ENCODE measurements at places on chromosomes 4 and X.

DNA sequence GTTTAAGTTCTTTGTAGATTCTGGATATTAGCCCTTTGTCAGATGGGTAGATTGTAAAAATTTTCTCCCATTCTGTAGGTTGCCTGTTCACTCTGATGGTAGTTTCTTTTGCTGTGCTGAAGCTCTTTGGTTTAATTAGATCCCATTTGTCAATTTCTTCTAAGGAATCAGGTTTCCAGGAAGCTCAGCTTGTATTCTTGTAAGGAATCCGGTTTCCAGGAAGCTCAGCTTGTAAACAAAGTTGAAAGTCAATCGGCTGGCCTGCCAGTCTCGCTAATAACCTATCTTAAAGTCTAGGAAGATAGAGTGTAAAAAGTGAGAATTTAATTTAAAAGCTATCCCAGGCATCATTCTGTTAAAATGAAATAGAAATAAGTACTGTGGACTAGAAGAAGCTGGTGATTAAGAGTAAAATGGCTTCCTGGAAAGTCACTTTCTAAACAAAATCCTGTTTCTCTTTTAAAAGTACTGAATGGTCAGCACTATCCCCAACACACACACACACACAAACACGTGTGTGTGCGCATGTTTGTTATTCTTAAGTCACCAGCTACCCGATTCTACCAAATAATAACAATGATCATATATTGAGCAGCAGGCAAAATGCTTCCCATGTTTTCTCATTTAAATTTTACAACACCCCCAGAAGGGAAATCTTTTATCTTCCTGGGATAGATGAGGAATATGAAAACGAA is 171.7 kb downstream of the PAPSS1 start:
- DNase-seq = no peak

- no peak for DNase-seq
These were observed 222.3 kb upstream of the S100G start for GRCh38 chrX:16427668-16428067.

DNA sequence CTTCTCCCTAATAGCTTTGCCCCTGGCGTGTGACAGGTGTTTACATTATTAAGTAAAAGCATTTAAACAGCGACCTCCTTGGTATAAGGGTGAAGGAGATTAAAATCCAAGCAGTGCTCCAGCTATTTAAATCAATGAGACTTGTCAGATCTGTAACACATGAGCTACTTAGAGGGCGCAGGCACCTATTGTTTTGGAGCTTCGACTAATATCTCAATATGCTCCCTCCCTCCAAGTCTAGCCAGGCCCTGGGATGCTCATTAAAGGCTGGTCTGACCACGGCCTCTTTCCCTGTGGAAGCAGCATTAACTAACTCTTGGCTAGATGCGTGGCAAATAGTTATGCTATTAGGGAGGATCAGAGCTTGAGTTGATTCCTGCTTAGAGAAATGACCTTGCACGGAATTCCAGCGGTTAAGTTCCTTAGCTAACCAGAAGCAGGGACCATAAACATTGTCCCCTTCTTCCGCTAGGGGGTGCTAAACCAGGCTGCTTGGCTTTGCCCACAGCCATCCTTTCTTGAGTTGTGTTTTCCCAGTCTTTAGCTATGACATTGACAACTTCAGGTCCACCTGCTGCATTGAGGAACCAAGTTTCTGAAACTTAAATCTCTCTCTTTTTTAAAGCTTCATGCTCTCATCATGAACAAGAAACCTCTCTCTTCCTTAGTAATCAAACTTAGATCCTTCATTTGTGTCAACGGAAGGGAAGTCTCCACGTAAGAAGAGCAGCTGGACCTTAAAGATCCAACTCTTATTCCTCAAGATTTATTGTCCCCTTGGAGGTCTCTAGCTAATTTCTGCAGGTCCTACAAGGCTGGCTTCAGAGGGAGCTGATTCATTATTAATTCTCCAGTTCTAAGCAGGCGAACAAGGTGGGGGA is 80.7 kb upstream of the IGFBP7 start:
- no peak for DNase-seq

DNA sequence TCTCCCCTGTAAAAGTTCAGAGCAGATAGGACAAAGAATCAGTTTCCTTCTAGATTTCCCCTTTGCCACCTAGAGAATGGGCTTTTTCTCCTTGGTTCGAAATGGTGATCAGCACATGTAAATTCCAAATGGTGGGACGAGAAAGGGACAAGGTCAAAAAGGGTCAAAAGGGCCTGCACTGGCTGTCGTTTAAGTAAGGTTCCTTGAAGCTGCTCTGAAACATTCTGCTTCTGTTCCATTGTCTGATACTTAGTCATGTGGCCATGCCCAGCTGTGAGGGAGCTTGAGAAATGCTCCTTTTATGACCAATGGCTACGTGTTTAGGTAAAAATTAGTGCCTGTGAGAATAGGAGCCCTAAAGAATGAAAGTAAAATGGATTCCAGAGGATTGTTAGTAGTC is 165.9 kb upstream of the CENPE start:
- no peak for DNase-seq

DNA sequence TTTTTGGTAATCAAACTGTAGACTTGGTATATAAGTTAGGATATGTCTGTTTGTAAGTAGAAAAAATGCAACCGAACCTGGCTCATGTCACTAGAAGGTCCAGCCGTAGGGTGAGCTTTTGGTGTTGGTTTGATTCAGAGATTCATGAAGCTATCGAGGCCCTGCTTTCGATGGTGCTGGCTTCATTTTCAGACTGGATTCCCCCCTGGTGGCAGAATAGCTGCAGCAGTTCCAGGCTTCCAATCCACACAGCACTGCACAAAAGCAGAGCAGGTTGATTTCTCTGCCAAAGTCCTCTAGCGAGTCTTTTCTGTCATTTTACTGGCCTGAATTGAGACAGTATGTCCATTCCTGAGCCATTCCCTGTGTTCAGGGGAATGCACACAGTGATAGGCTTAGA is 33.1 kb downstream of the PDK3 start:
- no peak for DNase-seq

DNA sequence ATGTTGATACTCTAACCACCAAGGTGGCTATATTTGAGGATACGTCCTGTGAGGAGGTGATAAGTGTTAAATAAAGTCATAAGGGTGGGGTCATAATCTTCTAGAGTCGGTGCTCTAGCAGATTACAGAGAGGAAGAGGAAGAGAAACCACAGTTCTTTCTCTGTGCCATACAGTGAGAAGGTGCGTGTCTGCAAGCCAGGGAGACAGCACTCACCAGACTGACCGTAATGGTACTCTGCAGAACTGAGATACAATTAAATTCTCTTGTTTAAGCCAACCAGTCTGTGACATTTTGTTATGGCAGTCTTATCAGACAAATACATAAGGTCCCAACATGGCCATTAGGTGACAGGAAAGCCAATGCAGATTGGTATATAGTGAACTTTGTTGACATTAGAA is 480.9 kb upstream of the IGFBP7 start:
- no peak for DNase-seq
